ENCODE measurements at places on chromosomes 2 and 18.

- DNase-seq, result no peak
Observed at GRCh38 chr18:48072428-48073204, 142.2 kb upstream of the SMAD2 start.

- DNase-seq, result no peak
Observed at GRCh38 chr2:171545086-171545485, 22.8 kb downstream of the CYBRD1 start.

- DNase-seq, result no peak
Observed at GRCh38 chr18:10099539-10100140, 185.8 kb downstream of the VAPA start.

DNA sequence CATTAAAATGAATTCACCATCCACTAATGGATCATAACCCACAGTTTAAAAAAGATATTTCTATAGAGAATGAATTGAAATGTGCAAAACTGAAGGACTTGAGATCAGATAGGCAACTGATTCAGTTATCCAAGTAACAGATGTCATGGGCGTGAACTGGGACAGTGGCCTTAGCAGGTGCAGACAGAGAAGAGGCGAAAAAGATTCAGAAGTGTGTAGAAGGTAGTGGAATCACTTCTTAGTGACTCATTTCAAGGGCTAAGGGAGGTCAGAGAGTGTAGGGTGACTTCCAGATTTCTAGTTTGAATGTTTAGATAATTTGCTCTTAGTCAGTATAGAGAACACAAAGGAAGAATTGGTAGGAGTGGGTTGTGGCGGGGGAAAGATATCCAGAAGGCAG lies 79.7 kb downstream of the EHBP1 start:
- no peak for DNase-seq

- no peak for DNase-seq
Observed at GRCh38 chr2:26088038-26088643, 54.3 kb downstream of the RAB10 start.

DNA sequence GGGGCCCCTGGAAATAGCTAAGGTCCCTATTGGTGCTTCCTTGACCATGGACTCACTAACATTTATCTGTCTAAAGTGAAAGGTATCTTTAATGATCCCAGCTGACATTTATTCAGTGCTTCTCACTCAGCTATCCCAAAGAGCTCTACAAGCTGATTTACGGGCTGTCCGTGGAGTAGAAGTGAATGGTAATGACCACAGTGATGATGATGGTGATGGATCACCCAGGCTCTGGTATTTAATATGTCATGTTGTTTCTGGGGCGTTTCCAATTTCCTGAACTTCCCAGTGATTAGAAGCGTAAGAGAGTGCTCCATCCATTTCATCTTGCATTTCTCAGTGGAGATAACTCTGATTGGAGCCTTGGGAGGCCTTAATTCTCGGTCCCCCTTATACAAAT lies 304.3 kb downstream of the HRH4 start:
- no peak for DNase-seq

DNA sequence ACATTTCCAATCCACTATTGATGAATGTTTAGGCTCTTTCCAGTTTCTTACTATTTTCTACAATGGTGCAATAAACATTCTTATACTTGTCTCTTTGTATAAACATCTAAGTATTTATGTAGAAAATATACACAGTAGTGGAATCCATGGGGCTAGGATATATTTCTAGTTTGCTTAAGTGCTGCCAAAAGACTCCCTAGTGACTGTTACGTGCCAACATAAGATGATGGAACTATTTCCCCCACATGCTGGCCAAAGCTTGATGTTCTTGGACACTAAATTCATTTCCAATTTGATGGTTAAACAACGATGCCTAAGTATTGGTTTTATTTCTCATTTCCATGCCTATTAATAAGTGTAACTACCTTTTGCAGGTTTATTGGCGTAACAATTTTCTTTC lies 378.4 kb upstream of the HNRNPA3 start:
- DNase-seq, result no peak

DNA sequence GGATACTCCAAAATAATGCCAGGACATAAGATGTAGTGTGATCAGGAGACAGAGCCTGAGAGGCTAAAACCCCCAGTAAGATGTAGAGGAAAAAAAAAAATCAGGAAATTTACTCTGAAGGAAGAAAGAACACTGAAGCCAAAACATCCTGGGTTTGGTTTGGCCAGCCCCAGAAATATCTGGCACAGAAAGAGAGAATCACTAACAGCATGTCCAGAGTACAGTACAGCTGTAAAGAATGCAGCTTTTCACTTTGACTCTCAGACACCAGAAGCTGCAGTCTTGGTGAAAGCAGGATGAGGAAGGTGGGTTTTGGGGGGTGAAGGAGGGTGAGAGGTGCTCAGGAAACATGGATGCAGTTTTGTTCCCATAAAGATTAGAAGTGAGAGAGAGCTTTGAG lies 1577.7 kb upstream of the ACVR2A start:
- DNase-seq, result no peak

DNA sequence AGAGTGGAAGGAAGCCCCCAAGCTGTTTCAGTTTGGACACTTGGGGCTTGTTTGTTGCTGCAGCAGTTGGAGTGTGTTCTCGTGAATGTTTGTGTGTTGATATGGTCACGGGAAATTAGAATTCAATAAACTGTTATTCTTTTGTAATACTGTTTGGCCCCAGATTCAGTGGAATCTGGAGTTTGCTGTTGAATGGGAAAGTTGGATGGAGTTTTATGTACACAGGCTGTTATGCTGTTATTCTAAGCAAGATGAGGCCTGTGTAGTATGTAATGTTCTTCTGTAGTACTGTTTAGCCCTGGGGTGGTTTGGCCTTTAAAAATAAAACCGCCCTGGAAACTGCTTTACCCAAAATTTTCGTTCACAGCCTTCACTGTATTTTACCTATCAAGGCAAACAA lies 810.4 kb upstream of the HS6ST1 start:
- no peak for DNase-seq

- DNase-seq, result no peak
Observed at GRCh38 chr18:74803769-74804168, 206.1 kb downstream of the ZNF407 start.

GRCh38 chr2:58609326-58609725 lies 368.2 kb upstream of the FANCL start:
- no peak for DNase-seq

GRCh38 chr2:235618039-235618438 lies 124.2 kb downstream of the AGAP1 start:
- peak; percentile 66 for DNase-seq

DNA sequence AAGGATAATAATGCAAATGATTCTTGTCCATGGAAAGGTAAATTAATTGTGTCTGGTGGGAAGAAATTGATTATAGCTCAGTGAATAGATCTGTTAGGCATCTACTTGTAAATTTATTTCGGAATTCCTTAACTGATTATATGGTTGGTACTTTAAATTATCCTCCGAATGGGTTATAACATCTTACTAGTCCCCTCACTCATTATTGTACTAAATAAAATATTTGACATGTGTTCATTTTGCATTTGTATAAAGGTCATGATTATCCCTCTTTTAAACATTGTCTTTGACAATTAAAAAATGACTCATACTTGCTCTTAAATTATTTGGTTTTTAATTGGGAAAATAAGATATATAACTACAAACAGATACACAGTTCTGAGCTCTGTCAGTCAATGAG lies 47.4 kb downstream of the CAVIN2 start:
- DNase-seq, result no peak

DNA sequence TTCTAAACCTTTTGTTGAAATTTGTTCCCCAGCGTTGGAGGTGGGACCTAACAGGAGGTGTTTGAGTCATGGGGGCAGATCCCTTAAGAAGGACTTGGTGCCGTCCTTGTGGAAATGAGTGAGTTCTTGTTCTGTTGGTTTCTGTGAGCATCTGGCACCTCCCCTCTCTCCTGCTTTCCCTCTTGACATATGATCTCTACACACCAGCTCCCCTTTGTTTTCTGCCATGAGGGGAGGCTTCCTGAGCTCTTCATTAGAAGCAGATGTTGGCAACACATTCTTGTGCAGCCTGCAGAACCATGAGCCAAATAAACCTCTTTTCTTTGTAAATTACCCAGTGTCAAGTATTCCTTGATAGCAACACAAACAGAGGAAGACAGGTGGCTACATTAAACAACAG lies 23.8 kb downstream of the NABP1 start:
- no peak for DNase-seq

DNA sequence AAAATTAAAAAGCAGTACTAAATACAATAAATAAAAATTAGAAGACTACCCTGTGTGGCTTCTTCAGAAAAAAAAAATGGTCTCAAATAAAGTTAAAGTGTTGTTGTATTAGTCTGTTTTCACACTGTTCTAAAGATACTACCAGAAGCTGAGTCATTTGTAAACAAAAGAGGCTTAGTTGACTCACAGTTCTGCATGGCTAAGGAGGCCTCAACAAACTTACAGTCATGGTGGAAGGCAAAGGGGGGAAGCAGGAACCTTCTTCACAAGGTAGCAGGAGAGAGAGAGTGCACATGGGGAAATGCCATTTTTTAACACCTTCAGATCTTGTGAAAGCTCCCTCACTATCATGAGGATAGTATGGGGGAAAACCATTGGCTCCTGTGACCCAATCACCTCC lies 612.8 kb downstream of the RNF144A start:
- no peak for DNase-seq

DNA sequence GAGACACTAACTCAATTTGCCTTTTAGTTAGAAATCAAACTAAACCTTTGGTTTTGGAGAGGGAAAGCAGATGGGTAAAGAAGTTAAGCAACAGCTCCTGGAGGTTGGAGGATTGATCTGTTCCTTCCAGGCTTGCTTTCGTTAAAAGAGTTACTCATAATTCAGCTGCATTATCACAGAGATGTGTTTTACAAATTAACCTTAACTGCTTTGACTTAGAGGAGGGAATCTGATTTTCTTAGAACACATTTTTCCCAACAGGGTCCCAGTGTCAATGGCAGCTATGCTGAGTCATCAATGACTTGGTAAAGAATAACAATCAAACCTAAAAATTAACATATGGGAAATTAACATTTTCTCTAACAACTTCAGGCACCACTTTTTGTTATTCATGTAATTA lies 113.4 kb downstream of the COPS8 start:
- no peak for DNase-seq

- no peak for DNase-seq
Observed at GRCh38 chr2:48183991-48184390, 277.7 kb upstream of the FBXO11 start.

GRCh38 chr2:182554950-182555349 lies 128.1 kb upstream of the PDE1A start:
- no peak for DNase-seq

DNA sequence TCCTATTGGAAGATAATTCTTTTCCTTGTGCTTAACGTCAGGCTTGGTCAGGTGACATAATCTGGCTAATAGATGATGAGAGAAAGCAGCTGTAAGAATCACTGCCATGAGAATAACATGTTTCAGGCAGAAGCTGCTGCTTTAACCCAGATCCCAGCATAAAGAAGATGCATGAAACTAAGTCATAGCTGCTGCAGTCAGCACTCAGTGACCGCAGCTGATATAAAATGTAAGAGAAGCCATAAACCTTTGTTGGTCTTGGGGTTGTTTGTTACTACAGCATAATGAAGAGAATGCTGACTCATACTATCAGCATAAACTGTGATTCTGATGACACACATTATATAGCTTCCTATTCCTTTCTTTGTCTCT lies 274.3 kb upstream of the TRIB2 start:
- no peak for DNase-seq

GRCh38 chr2:10517351-10518043 lies 69.4 kb upstream of the ODC1 start:
- DNase-seq, result no peak

DNA sequence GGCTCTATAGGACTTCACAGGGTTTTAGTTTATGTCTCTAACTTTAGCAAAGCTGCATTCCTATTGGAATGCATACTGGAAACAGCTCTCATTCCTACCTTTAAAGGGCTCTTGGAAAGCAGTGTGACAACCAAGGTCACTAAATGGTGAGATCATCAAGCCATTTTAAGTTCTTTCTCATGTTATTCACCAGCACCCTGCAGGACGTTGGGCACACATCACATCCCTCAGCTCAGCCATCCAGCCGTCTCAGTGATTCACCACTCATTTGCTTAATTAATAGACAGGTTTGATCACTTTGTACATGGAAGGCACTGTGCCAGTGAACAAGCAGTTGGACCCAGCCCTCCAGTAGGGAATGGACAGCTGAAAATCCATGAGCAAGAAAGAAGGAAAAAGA lies 32.2 kb upstream of the RBM44 start:
- no peak for DNase-seq

- DNase-seq, result no peak
Observed at GRCh38 chr2:189300916-189301315, 121.4 kb upstream of the COL5A2 start.

- no peak for DNase-seq
Observed at GRCh38 chr2:10688921-10689807, 611 bp downstream of the NOL10 start.

GRCh38 chr18:33114749-33115148 lies 325.8 kb downstream of the CCDC178 start:
- no peak for DNase-seq

DNA sequence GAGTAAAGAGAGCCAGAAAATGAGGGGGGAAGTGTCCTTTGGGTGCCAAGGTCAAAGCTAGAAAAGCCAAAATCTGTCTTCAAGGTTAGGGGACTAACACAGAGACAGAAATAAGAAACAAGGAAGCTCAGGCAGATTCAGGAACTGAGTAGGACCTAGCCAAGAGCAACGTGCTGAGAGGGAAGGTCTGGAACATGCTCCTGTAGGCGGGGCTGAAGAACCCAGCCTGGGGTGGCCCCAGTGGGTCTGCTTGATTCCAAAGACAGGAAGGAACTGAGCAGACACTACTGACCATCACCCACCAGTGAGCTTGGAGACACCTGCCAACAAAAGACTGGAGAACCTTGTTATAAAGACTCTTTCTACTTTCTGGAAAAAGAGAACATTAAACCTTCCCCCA lies 105.1 kb downstream of the SP3 start:
- DNase-seq, result no peak

DNA sequence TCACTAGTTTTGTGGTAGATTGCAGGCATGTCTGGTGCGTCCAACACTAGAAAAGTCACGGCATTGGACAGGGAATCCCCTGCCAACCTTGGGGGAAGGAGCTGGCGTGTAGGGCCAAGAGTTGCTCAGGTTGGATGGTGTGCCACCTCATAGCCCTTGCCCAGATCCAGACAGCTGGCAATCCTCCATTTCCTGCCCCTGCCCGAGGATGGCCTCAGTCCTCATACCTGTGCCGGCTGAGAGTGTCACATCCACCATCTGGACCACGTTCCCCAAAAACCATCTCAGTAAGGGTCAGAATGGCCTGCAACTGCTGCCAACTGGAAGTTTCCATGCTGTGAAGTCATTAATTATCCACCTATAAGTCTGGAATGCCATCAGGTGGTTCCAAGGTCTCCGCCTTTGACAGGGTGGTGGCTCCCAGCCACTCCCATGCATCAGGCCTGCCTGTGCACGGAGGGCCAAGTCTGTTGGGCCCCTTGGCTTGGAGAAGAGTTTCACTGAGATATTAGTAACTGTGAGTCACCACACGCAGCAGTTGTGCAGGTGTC lies 55.0 kb downstream of the IMPA2 start:
- DNase-seq, result no peak

- no peak for DNase-seq
Observed at GRCh38 chr2:101339266-101339880, 30.9 kb upstream of the RNF149 start.

GRCh38 chr2:106168657-106169056 lies 25.4 kb downstream of the UXS1 start:
- no peak for DNase-seq

- no peak for DNase-seq
Observed at GRCh38 chr2:160167089-160167740, 32.9 kb downstream of the ITGB6 start.

Measured in amniotic stem cell (primary cell).